ENCODE measurements at places on chromosomes 2 and 18. TPM values are rescaled to one million over a fixed set of nuclear protein-coding genes. Genes with fewer than 3 reads are reported as not detected.

DNA sequence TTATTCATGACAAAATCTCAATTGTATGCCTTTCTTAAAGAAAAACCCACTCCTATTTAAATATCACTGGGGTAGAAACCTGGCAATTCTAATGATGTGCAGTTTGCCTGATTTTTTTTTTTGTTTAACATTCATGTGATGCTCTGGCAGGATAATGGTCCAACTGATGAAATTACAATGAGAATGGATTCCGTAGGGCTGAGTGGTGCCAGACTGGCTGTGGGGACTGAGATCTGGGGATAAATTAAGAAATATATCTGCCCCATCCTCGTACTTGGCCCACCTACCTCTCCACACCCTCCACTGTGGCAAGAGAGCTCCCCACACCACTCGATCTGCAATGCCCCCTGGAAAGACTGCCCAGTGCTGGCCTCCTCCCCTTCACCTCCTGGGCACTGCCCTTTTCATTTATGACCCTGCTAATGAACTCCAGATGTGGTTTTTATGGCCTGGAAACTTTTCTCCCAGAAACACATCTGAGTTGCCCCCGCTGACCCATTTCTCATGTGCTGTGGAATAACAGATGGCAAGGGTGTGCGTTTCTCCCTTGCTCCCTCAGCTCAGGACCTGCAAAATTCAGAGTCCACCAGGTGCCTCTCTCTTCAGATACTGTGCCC is 33.0 kb upstream of the RPL37A start:
- no peak for DNase-seq

DNA sequence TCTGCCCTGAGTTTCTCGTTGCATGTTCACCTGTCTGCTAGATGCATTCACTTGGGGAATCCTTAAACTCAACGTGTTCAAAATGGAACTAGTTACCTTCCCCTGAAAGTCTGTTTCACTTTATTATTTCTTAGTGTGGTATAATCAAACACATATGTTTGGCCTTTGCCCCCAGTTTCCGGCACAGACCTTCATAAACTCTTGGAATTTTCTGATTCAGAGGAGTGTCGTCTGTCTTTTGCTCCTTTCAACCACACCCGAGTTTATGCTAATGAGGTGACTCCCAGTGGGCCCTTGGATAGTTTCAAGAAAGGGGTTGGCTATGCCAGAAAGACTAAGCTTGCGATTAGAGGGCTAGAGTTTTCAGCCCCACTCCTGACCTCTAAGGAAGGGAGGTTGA is 198.9 kb downstream of the CDCA7 start:
- DNase-seq: no peak

- DNase-seq: no peak
These were observed 48.6 kb downstream of the PTGR3 start for GRCh38 chr18:75160364-75160763.

- no peak for DNase-seq
These were observed 601.0 kb downstream of the XIRP2 start for GRCh38 chr2:167489325-167489724.

- DNase-seq: no peak
These were observed 67.4 kb upstream of the STAM2 start for GRCh38 chr2:152242787-152243472.

- DNase-seq: no peak
These were observed 29.0 kb downstream of the CCDC195 start for GRCh38 chr2:224687156-224687555.

- DNase-seq: no peak
These were observed 75.8 kb upstream of the ZEB2 start for GRCh38 chr2:144595686-144596072.

DNA sequence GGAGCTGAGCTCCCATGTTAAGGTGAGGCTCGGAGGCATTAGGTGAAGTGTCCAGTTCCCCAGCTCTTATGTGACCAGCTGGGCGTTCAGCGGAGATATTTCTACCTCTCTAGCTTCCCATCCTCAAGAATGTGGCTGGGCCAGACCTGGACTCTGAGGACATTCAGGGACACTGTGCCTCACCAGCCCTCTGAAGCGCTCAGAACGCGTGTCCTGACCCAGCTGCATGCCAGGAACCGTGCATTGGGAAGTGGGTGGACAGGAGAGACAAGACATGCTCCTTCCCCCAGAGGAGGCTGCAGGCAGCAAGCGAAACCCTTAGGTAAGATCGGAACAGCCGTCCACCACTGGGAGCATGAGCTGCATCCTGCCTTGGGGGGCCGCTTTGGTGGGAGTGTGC is 38.0 kb upstream of the GPAT2 start:
- no peak for DNase-seq

DNA sequence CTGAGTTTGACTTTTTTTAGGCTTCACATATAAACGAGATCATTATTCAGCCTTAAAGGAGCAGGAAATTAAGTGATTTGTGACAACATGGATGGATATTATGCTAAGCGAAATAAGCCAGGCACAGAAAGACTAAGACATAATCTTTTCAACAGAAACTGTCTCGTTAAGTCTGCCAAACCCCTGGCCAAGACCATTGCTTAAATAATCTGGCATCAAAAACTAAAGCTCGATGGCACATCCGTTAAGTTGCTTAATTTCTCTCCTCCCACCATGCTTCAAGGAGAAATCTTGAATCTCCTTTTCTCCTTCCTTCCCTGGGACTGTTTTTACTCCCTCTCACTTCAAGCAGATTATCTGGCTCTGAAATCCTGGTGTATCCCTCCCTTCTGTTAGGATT is 140.3 kb downstream of the GALNT14 start:
- no peak for DNase-seq

DNA sequence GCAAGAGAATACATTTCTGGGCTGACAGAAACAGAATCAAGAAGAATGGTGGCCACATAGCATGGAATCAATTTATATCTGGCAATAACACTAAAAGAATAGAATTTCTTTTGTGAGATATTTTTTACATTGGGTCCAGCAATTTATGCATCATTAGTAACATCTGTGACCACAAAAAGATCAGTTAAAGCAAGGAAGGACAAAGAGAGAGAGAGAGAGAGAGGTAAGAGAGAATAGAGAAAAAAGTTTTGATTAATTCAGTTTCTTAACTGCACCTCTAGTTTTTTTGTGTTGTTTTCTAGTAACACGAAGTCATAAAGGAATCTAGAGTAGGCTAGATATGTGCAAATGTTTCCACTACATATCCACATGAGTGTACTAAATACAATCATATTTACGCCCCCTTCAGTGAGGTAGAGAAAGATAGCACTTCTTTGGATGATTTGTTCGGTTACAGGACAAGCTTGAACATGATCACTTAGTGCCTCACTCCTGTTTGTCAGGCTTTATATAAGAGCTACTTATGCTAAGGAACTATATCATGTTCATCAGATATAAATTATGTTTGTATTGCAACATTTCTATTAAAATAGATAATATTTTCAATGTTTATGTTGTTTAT is 247.4 kb upstream of the COL3A1 start:
- DNase-seq: no peak

GRCh38 chr2:138956116-138956515 is 175.9 kb upstream of the NXPH2 start:
- no peak for DNase-seq

DNA sequence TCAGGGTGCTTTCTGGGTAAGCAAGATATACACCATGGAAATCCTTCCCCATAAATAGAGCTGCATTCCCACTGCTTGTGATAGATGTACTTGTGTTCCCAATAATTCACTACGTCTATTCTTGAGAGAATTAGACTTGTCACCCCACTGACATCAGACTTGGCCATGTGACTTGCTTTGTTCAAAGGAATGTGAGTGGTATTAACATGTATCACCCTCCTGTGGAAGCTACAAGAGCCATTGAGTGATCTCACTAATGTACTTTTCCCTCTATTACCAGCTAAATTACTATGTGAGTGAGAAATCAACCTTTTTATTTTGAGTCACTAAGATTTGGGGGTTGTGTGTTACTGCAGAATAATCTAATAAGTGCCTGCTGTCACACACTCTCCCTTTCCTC is 176.0 kb downstream of the CCDC178 start:
- no peak for DNase-seq

DNA sequence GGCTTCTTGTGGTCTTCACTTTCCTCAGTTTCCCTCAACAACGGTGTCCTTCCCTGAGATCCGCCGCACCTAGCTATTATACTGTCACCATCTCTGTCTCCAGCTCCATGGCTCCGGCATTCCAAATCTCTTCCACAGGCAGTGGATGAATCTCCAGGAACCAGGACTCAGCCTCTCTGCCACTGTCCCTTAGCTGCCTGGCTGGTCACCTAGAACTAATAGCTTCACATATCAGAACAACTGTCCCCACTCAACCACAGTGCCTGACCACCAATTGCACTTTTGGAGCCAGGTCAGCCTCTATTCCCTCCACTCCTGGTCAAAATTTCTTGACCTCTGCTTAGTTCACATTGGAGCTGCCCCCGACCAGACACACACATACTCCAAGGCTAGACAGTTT is 38.1 kb upstream of the AFF3 start:
- no peak for DNase-seq

DNA sequence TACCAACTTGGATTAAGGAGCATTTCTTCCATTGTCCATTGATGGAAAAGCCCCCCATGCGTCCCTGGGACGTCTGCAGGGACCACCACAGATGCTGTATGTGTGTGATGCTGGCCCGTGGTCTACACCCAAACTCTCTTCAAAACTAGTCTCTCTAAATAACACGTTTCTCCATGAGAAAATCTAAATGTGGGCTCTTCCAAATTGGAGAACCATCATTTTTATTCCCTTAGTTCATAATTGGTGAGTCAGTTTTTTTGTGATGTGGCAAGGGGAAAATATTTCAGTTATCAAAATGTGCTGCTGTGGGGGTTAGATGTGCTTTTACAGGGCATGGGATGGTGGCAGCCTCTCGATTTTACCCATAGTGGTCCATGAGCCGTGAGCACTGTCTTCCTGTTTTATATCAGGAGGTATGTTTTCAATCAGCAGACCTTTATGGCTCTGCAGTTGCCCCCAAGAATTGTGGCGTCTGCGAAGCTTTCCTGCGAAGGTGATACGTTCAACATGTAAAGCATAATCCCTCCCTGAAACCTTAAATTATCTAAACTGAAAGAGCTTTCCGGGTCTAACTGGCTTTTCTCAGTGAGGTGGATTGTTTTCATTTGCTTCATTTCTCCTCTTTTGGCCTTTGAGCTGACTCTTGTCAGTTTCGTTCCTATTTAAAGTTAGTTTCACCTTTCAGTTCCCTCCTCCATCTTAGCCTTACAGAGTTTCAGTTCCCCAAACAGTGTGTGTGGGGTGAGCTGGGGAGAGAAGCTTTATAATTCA is 78.4 kb downstream of the SETBP1 start:
- no peak for DNase-seq

FIGN gene
- total RNA-seq: 11.5 TPM

HOXD1 gene
- total RNA-seq: not detected

CNTNAP5 gene
- 0.29 TPM for total RNA-seq

GREB1L gene
- 25.5 TPM for total RNA-seq

PPP1R1C gene
- total RNA-seq: 5.8 TPM

Data from mesothelial cell of epicardium (in vitro differentiated cells).